M059J (cell line): ENCODE measurements at places on chromosomes 1 and 21. TPM values are rescaled to one million over a fixed set of nuclear protein-coding genes. Genes with fewer than 3 reads are reported as not detected.

GRCh38 chr21:14838400-14838799, 226.4 kb downstream of the NRIP1 start:
- DNase-seq = no peak

The OR2T2 gene
- total RNA-seq = not detected in 2 replicates

DNA sequence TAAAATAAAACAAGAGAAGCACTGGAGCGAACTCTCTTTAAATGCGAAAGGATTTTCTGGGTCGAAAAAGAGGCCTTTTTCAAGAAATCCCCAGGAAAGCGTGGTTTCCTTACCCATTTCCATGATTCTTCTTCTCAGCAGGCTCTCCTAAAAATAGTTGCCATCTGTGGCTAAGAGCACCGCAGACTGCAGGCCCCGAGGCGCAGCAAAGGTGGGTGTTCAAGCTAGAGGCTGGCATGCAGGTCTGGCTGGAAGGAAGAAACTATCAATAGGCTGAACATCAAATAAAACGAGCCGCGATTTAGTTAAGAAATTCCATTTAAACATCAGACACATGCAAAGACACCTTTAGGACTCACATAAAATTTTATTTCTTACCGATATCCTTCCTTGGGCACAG, 135.1 kb downstream of the ADAMTS1 start:
- DNase-seq = no peak

DNA sequence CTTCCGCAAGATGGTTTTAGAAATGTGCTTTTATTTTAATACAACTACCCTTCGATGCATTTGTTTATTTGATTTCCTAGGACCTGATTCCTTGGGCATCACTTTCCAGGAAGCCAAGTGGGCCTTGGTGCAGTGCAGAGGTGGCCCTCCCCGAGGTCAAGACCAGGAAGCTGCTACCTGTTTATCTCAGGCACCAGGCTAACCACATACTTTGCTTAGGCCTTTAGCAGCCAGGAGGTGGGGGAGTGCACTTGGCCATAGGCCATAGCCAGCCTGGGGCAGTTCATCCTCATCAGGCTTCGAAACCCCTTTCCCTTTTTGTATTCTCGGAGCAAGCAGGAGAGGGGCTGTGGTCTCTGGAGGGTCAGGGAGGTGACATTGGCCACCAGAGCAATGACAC, 45.4 kb downstream of the SMYD2 start:
- DNase-seq = no peak

DNA sequence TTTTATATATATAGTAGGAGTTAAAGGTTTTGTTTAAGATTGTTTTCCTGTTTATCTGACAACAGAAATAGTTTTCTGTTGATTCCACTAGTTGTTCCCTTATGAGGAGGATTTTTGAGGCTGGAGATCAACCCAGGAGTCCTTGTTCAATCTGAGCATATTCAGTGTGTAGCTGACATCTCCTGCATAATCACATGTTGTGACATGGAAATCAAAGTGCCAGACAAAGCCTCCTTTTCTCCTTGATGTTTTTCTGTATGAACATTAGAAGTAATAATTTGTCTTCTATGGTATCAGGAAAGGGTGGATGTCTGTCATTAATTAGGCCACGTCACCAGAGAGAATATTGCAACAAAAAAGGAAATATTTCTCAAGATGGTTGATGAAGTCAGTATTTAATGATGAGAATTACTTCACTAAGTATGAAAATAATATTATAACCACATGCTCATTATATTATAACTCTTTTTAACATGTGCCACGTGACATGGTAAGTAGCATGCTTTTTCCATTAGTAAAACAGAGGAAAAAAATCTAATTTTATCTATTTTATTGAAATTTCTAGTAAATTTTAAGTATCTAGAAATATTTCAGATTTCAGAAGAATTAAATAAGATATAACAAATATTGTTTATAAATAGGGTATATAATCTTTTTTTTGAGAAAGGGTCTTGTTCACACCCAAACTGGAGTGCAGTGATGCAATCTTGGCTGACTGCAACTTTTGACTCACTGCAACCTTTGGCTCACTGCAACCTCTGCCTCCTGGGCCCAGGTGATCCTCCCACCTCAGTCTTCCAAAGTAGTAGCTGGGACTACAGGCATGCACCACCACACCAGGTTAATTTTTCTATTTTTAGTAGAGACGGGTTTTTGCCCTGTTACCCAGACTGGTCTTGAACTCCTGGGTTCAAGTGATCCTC, 223.5 kb downstream of the HMCN1 start:
- DNase-seq = no peak
